ENCODE measurements at places on chromosomes 12 and 14.
A peak's percentile ranks its signal among the peaks of the same experiment; 100 is the strongest.

- H3K4me3 ChIP-seq = no peak overlapping the region
- H3K4me1 ChIP-seq = no peaks in the 10 kb centered on the region
- peak overlapping the region; percentile 64 for H3K27ac ChIP-seq
- H3K36me3 ChIP-seq = no peaks in the 10 kb centered on the region
- peak; percentile 17 for DNase-seq
- no peaks in the 10 kb centered on the region for H3K27me3 ChIP-seq
Observed at GRCh38 chr12:122688291-122688690, 14.9 kb downstream of the HCAR2 start.

- no peaks in the 10 kb centered on the region for H3K27me3 ChIP-seq
- no peak overlapping the region for H3K4me3 ChIP-seq
- H3K4me1 ChIP-seq = no peaks in the 10 kb centered on the region
- DNase-seq = no peak
- H3K36me3 ChIP-seq = no peaks in the 10 kb centered on the region
Observed at GRCh38 chr12:33253178-33253577, 186.4 kb downstream of the SYT10 start.

DNA sequence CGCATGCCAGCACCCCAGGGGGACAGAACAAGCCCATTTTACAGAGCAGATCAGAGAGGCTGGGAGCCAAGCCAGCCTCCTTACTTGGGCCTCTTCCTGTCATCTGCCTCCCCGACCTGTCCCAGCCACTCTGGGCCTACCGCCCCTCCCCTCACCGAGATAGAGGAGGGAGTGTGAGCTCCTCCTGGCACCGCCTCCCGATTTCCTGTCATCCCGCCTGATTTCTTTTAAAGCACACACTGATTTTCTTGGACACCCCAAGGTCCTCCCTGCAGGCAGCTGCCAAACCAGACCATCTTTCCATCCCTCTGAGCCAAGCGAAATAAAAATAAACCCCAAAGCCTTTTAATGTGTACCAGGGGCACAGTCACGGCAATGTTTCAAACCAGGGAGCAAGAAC, 108.4 kb downstream of the RFLNA start:
- no peaks in the 10 kb centered on the region for H3K27me3 ChIP-seq
- no peaks in the 10 kb centered on the region for H3K36me3 ChIP-seq
- H3K4me1 ChIP-seq = peaks cover 3% of the 10 kb centered on the region
- H3K4me3 ChIP-seq = no peak overlapping the region
- DNase-seq = no peak
- H3K27ac ChIP-seq = peak overlapping the region; percentile 77

DNA sequence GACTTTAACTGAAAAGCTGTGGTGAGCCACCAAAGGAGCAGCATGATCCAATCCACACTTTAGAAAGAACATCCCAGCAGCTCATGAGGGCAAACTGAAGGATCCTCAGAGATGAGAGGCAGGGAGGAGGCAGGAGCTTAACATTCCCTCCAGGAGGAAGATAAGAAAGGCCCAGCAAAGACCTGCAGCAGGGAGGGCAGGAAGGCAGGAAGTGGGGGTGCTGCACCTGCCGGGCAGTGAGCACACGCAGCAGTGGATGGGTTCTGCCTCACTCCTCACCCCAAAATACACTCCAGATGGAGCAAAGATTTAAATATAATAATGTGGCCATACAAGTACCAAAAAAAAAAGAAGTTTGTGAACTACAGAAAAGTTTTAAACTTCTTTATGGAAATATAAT, 48.4 kb downstream of the GCH1 start:
- no peaks in the 10 kb centered on the region for H3K27me3 ChIP-seq
- H3K4me3 ChIP-seq = no peak overlapping the region
- no peaks in the 10 kb centered on the region for H3K4me1 ChIP-seq
- no peak overlapping the region for H3K27ac ChIP-seq

- H3K36me3 ChIP-seq = no peaks in the 10 kb centered on the region
- no peaks in the 10 kb centered on the region for H3K4me1 ChIP-seq
- DNase-seq = no peak
- H3K27me3 ChIP-seq = no peaks in the 10 kb centered on the region
- H3K4me3 ChIP-seq = no peak overlapping the region
Observed at GRCh38 chr12:87883806-87884205, 145.4 kb downstream of the C12orf50 start.

- no peaks in the 10 kb centered on the region for H3K27me3 ChIP-seq
- no peaks in the 10 kb centered on the region for H3K36me3 ChIP-seq
- H3K4me3 ChIP-seq = no peak overlapping the region
- no peak for DNase-seq
- H3K27ac ChIP-seq = no peak overlapping the region
Observed at GRCh38 chr14:33210311-33210710, 271.6 kb downstream of the NPAS3 start.

DNA sequence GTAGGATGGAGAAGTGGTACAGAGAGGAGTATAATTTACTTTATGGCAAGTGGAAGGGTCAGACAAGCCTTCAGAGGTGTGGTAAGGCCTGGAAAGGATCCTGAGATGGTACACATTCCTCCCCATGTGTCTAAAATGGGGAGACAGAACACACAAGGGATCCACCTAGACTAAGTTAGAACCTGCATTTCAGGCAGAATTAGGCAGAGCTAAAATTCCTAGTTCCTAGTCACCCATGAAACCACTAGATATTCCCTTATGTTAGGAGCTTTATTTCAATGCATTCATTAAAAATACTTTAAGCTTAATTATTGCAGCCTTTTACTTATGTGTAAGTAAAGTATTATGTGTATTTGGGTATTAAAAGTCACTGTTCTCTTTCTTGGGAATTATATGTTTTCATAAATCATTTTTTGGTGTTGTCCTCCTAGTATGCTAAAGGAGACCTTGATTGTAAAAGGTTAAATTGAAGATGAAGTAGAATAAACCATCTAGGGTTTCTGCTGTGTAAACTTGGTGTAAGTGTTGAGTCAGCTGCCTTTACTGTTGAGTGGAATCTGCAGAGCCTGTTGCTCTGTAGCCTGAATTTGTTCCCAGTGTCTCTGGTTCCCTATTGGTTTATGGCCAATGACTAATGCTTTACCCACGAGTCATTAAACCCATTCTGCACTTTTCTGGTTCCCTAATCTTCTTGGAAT, 423.2 kb downstream of the ATP23 start:
- DNase-seq = no peak
- H3K27ac ChIP-seq = no peak overlapping the region
- H3K4me3 ChIP-seq = no peak overlapping the region

GRCh38 chr14:31137214-31137889, 70.2 kb downstream of the HECTD1 start:
- no peak overlapping the region for H3K27ac ChIP-seq
- no peak for DNase-seq
- no peak overlapping the region for H3K4me3 ChIP-seq
- H3K4me1 ChIP-seq = no peaks in the 10 kb centered on the region

GRCh38 chr12:71691504-71692129, 5.7 kb downstream of the TMEM19 start:
- DNase-seq = no peak
- no peak overlapping the region for H3K4me3 ChIP-seq
- H3K36me3 ChIP-seq = no peaks in the 10 kb centered on the region
- H3K4me1 ChIP-seq = no peaks in the 10 kb centered on the region
- no peak overlapping the region for H3K27ac ChIP-seq

DNA sequence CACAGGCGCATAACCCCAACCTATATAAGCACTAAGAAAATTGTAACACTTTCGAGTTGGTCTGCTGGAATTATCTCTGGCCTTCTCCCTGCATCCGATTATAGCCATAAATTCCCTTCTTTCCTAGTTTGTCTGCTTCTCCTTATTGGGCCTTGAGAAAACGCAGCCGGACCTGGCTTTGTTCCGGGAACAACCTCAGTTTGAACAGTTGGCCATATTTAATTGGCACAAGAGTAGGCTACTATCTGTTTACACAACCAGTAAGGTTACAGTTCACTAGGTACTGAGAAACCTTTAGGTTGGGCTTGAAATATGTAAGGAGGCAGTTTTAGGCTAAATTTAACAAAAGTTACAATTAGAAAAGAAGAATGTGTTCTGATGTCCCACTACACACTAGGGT, 176.1 kb downstream of the IPO8 start:
- H3K36me3 ChIP-seq = no peaks in the 10 kb centered on the region
- H3K4me3 ChIP-seq = no peak overlapping the region
- no peak for DNase-seq
- no peaks in the 10 kb centered on the region for H3K4me1 ChIP-seq
- no peaks in the 10 kb centered on the region for H3K27me3 ChIP-seq

GRCh38 chr12:21815306-21816062, 41.0 kb upstream of the KCNJ8 start:
- DNase-seq = no peak
- H3K27ac ChIP-seq = no peak overlapping the region
- no peaks in the 10 kb centered on the region for H3K27me3 ChIP-seq
- H3K36me3 ChIP-seq = no peaks in the 10 kb centered on the region
- no peak overlapping the region for H3K4me3 ChIP-seq
- H3K4me1 ChIP-seq = no peaks in the 10 kb centered on the region

GRCh38 chr12:25436206-25437030, 116.7 kb downstream of the LMNTD1 start:
- no peak for DNase-seq
- H3K4me3 ChIP-seq = peak overlapping the region; percentile 36
- H3K4me1 ChIP-seq = no peaks in the 10 kb centered on the region

DNA sequence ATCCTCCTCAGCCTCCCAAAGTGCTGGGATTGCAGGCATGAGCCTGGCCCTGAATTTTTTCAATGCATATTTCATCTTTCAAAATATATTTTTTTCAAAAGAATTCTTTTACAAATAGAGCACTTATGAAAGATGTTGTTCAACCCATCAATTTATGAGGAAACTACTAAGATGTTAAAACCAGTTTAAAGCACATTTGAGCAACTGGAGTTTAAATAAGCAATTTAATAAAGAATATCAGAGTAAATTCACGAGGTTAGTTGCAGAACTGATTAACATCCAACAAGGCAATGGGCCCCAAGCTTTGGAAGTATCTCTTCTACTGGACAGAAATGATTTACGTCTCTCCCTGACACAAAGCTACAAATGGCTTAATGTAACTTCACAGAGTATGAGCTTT, 23.3 kb downstream of the GLT1D1 start:
- no peaks in the 10 kb centered on the region for H3K36me3 ChIP-seq
- H3K27ac ChIP-seq = no peak overlapping the region
- H3K4me3 ChIP-seq = no peak overlapping the region
- no peaks in the 10 kb centered on the region for H3K4me1 ChIP-seq

DNA sequence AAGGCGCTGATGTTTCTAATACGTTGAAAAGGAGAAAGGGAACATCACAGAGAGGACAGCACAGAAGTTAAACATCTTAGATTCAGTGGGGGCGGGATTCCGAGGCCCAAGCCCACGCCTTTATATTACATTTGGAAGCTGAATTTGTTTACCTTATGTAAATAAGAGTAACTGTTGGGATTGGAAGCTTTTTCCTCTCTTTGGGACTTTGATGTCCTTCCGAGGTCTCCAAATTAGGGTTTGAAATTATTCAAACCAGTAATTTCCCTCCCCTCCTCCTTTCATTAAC, 6.4 kb downstream of the FOXA1 start:
- no peaks in the 10 kb centered on the region for H3K36me3 ChIP-seq
- H3K4me3 ChIP-seq = peak overlapping the region; percentile 80
- peak overlapping the region; percentile 75 for H3K27ac ChIP-seq
- H3K27me3 ChIP-seq = peaks cover 98% of the 10 kb centered on the region

DNA sequence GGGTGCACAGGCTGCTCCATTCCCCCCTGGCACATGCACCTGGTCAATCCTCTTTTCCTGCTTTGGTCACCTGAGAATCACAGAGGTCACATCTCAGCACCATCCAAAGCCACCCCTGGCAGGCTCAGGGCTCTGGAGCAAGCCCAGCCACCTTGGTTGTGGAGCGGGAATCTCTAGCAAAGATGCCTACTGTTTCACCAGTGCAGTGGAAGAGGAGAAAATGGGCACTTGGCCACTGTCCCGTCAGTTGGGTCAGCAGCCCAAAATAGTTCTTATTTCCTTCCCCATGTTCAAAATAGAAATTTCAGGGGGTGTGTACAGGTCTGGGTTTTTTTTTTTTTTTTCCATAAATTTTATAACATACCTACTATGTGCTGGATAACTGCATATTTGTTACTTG, 18.3 kb downstream of the RTL1 start:
- no peak for DNase-seq
- no peaks in the 10 kb centered on the region for H3K4me1 ChIP-seq
- H3K27ac ChIP-seq = no peak overlapping the region
- no peaks in the 10 kb centered on the region for H3K36me3 ChIP-seq
- no peaks in the 10 kb centered on the region for H3K27me3 ChIP-seq

- no peaks in the 10 kb centered on the region for H3K36me3 ChIP-seq
- H3K4me1 ChIP-seq = peaks cover 7% of the 10 kb centered on the region
- no peaks in the 10 kb centered on the region for H3K27me3 ChIP-seq
- DNase-seq = no peak
- no peak overlapping the region for H3K4me3 ChIP-seq
- H3K27ac ChIP-seq = no peak overlapping the region
Observed at GRCh38 chr14:61535032-61535431, 160.3 kb upstream of the HIF1A start.

DNA sequence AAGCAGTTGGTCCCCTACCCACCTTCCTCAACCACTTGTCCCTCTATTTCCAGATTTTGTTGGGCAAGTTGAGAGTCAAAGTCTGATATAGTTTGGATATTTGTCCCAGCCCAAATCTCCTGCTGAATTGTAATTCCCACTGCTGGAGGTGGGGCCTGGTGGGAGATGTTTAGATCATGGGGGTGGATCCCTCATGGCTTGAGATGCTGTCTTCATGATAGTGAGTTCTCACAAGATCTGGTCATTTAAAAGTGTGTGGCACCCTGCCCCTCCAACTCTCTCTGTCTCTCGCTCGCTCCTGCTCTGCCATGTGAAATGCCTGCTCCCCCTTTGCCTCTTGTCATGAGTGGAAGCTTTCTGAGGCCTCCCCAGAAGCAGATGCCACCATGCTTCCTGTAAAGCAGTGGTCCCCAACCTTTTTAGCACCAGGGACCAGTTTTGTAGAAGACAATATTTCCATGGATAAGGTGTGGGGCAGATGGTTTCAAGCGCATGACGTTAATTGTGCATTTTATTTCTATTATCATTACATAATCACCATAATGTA, 37.3 kb upstream of the BCL11B start:
- no peaks in the 10 kb centered on the region for H3K4me1 ChIP-seq
- H3K36me3 ChIP-seq = no peaks in the 10 kb centered on the region
- no peak overlapping the region for H3K4me3 ChIP-seq
- no peaks in the 10 kb centered on the region for H3K27me3 ChIP-seq
- no peak for DNase-seq

GRCh38 chr14:103527408-103528145, 1.4 kb upstream of the TRMT61A start:
- H3K27me3 ChIP-seq = no peaks in the 10 kb centered on the region
- peak overlapping the region; percentile 93 for H3K4me3 ChIP-seq
- no peak for DNase-seq
- peak overlapping the region; percentile 93 for H3K27ac ChIP-seq
- H3K4me1 ChIP-seq = peaks cover 30% of the 10 kb centered on the region

- no peaks in the 10 kb centered on the region for H3K27me3 ChIP-seq
- H3K4me3 ChIP-seq = no peak overlapping the region
- no peak overlapping the region for H3K27ac ChIP-seq
- no peaks in the 10 kb centered on the region for H3K4me1 ChIP-seq
Observed at GRCh38 chr14:32524609-32525375, 195.7 kb downstream of the AKAP6 start.

GRCh38 chr12:68608191-68608590, 2.5 kb upstream of the RAP1B start:
- no peaks in the 10 kb centered on the region for H3K36me3 ChIP-seq
- H3K4me3 ChIP-seq = no peak overlapping the region
- no peak for DNase-seq

All from breast epithelium (tissue), 4 donors.